ENCODE measurements at places on chromosomes 12 and 14.

DNA sequence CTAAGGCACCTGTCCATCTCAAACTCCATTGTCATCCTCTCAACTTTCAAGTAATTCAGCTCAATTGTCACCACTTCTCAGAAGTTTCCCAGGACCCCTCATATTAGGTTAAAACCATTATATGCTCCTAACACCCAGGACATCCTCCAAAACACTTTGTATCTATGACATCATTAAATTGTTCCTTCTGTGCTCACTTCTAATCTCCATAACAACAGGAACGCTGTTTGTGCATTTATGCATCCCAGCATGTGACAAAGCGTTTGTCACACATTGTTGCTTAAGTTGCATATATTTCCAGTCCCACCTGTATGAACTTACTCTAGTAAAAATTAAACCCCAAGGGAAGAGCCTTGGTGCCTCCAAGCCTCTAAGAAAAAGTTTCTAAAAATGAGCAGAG lies 133.9 kb downstream of the TBX5 start:
- no peak for DNase-seq

DNA sequence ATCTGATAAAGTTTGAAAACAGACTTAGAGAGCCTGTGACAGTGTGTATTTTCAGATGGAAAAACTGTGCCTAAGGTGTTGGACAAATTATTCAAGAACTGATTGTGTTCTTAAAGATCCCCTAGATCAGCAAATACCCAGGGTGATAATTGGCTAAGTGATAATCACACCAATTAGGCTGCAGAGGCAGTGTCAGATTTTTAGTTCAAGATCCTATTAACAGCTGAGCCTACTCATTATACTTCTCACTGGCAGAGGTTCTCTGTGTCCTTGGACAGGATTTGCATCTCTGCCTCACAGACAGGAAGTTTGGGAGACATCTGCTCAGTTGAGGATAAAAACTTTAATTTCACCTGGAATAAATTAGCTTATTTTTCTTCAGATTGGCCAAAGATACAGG lies 4.3 kb upstream of the FGD4 start:
- DNase-seq, result no peak

DNA sequence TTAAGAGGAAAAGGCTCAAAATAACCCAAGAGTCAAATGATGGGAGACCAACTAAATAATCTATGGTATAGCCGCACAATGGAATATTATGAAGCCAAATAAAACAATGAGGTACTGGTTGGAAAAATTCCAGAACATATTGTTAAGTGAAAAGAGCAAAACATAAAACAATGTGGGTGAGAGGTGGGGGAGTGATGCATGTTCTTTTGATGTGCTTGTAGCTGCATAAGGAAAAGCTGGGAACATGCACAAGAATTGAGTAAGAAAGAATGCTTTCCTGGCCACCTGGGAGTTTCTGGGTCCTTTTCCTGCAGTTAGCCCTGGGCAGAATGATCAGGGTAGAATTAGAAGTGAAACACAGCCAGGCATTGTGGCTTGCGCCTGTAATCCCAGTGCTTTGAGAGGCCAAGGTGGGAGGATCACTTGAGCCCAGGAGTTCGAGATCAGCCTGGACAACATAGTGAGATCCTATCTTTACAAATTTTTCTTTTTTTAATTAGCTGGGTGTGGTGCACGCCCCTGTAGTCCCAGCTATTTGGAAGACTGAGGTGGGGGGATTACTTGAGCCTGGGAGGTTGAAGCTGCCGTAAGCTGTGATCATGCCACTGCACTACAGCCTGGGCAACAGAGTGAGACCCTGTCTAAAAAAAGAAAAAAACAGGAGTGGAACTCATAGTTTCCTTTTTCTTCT lies 7.9 kb downstream of the ABCB9 start:
- DNase-seq, result no peak

DNA sequence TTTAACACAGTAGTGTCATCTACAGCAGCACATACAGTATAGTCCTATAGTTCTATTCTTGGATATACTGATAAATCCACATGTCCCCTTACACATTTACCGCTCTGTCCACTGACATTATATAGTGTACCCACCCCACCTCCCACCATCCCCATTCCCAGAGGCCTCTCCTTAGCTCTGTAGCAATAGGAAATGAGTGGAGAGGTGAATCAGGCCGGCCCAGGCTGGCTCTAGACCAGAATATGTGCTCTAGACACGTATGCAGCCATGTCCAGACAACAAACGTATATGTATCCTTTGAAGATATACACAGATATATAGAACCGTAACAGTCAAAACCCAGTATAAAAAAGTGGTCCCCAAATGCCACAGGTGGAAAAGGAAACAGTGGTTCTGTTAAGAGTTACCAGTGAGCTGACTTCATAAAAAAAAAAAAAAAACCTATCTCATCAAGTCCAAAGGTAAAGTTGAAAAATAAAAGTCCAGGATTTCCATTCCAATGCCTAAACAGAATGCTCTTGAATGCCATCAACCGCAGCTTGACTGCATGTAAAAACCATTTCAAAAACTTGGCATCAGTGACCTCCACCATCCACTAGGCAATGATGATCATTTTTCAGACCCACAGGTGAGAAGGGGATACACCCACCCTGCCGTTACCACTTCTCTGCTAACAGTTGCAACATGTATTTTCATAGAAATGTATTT lies 16.7 kb downstream of the EGLN3 start:
- DNase-seq, result no peak

DNA sequence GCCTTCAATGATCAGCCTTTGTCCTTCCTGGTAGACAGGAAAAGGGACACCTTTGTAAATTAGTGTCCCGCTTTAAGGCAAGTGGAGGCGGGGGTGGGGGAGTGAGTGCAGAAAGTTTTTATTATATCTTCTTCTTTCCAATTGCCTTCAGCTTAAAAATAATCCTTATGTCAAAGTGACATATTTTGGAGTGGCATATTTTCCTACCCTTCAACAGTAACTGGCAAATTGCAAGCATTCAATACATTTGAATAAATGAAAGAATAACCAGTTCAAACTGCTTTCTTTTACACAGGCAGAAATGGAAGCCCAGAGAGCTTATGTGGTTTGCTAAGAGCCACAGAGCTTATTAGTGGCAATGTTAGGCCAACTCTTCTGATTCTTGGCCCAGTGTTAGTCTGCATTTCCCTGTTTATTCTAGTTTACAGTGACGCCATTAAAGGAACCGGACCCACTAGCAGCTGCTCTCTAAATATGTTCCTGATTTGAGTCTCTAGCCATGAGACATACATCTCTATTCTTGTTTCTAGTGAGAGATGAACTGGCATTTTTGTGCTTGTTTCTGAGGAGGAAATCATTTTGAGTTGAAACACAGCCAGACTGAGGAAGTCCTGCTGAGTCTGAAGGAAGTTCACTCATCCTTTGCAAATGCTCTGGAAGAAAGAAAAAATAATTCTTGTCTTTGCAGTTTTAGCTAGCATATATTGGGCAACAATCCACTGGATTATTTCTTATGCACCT lies 468.7 kb downstream of the NOVA1 start:
- no peak for DNase-seq

DNA sequence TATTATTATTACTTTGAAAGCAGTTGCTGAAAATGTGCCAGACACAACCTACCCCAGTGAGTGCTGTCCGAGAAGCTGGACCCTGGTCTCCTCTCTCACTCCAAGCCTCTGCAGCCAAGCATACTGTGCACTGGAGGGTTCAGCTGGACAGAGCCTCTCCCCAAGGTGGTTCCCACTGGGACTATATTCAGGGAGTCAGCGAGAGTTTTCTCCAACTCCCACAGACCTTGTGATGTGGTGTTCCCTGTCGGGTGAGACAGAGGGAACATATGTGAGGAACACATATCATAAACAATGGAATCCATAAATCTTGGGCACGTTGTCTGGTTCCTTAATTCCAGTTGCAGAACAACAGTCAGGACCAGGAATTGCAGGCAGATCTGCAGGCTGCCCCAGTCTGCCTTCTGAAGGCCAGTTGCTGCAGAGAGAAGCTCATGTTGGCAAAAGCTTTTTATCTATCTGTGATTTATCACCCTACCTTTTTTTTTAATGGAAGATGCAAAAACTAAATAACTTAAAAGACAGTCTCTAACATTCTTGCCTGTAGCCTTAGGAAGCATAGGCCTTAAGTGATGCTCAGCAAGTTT lies 619.8 kb upstream of the TBX3 start:
- no peak for DNase-seq

GRCh38 chr12:17661250-17661649 lies 428.7 kb downstream of the RERGL start:
- no peak for DNase-seq

DNA sequence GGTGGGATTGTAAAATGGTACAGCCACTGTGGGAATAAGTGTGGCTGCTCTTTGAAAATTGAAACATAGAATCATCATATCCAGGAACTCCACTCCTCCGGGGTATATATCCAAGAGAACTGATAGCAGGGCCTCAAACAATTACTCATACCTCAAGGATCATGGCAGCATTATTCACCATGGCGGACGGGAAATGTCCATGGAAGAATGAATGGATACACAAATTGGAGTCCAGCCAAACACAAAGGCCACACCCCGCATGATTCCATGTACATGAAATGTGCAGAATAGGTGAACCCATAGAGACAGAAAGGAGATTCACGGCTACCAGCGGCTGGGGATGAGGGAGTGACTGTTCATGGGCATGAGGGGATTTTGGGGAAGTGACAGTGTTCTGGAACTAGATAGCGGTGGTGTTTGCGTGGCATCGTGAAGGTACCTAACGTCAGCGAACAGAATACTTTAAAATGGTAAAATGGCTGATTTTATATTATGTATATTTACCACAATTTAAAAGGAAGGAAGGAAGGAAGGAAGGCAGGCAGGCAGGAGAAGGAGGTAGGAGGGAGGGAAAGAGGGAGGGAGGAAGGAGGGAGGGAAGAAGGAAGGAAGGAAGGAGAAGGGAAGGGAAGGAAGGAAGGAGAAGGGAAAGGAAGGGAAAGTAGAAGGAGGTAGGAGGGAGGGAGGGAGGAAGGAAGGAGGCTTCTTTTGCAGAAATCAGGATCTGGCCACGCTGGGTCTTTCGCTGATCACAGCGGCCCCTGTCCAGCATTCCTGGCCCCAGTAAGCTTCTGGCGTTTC lies 14.1 kb upstream of the NCOR2 start:
- DNase-seq, result no peak

DNA sequence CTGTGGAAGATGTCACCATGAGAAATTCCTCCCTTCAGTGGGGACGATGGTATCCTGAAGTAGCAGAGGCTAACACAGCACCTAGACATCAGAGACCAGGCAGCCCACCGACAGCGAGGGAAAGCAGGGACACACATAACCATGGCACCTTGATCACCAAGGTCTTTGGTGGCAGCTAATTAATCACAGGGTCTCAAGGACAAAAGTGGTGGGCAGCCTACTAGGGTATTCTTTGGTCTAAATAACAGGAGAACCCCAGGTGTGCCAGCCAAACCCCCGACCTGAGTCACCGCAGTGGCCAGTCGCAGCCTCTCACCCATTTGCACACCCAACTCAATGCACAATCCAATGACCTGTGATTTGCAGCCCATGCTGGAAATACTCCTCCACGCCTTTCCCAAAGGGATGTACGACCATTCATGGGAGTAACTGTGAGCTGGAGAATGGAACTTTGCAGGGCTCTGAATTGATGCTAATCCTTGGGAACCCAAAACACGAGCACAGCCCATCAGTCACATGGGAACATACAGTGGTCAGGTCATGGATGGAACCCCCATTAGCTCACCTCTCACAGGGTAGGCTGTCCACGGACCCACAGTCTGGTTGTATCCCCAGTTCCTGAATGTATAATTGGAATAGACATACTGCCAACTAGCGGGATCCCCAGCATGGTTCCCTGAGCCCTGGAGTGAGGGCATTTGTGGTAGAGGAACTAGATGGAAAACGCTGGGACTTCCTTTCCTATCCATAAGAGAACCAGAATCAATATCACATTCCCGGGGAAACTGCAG lies 58.7 kb upstream of the C14orf180 start:
- no peak for DNase-seq

DNA sequence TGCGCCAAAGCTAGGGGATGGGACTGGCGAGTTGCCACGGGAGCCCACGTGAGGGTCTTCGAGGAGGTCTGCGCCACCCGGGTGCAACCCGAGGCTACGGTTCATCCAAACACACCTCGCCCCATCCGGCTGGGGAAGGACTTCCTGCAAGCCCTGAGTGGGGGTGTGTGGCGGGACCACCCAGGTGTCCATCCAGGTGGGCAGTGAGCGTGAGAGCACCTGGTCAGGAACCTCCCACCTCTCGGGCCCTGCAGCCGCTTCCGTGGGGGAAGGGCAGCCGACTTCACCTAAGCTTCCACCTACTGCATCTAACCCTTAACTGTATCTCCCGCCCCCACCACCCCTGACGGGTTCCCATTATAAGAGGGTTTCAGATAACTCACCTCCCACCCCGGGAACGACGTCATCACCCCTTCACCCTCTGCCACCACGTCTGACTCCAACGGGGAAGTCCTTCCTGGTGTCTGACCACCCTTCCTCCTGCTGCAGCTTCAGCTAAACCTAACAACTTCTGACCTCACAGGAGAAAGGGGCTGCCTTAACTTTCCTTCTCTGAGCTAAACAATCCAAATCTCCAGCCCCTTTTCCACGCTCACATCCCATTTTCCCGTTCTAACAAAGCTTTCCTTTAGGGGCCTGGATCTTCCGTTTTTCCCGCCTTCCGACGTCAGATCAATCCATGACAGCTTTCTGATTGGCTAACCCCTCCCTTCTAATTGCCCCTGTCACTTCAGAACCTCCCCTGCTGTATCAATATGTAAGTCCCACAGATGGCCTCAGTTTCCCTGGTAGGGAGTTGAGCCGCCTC lies 27.4 kb upstream of the SMUG1 start:
- DNase-seq, result no peak

GRCh38 chr14:34043627-34044372 lies 92.9 kb upstream of the EGLN3 start:
- no peak for DNase-seq

Measured in stromal cell of bone marrow (primary cell).